Dermis blood vessel endothelial cell (primary cell): ENCODE measurements at places on chromosomes 12 and 14. TPM values are rescaled to one million over a fixed set of nuclear protein-coding genes. Genes with fewer than 3 reads are reported as not detected.

The DNAH10 gene
- under 0.01 TPM in 1 of 2 replicates, not detected in the other for total RNA-seq

DNA sequence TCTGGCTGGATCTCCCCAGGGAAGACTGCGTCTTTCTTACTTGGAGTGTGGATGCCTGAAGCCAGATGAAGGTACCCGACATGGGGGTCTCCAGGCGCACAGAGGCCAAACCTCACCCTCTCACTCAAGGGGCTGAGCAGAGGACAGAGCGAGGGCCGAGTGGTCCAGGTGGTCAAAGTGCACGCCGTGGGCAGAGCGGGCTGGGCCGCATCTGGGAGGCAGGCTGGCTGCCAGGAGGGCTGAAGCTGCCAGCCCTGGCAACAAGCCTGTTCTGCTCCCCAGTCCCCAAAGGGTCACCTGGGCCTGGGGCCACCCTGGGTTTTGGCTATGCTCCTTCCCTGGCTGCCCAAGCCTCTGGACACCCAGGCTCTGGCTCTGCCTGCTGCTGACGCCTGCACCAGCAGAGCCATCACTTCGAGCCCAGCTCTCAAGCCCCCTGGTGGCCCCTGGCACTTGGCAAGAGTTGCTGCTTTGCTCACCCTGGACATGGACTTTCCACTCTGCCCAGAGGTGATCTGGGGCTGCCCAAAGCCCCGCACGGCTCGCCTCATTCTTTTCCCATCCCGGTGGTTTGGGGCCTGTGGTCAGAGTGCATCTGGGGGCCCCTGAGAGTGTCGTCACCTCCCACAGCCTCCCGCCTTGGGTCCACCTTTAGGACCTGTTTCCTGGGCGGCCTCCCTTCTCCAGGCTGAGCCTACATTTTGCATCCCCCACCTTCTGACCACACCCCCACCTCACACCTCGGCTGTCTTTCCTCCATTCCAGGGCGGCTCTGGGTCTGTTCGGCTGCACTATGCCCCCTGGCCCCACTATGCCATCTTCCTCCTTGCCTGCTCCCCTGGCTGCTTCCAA is 2.8 kb downstream of the ADSS1 start:
- peak; percentile 26 for DNase-seq

- DNase-seq, result no peak
Observed at GRCh38 chr12:115762936-115763335, 514.6 kb downstream of the MED13L start.

- no peak for DNase-seq
Observed at GRCh38 chr14:76937181-76938091, 91.1 kb downstream of the IRF2BPL start.

GRCh38 chr14:67744046-67744445 is 42.4 kb downstream of the RDH12 start:
- no peak for DNase-seq

- no peak for DNase-seq
Observed at GRCh38 chr12:105348142-105348541, 17.7 kb downstream of the C12orf75 start.

DNA sequence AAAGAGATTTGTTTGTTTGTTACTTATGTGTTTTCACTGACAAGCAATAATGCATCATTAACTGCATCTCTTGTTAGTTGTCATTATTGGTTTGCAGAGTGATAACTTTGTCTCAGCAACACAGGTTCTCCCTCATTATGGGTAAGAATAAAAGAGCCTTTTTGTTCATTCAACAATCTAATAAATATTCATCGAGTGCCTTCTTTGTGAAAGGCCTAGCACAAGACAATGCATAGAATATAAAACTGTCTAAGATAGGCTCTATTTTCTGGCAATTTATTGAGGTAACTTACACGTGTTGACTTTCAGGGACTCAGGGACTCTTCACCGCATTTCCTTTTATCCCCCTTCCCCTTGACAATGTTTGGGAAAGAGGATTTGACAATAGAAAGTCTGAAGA is 95.5 kb upstream of the KRR1 start:
- no peak for DNase-seq

The GOLGA5 gene
- total RNA-seq, result 35.1 and 36.7 TPM in 2 replicates

The KRT77 gene
- not detected in 2 replicates for total RNA-seq

The CLEC1B gene
- total RNA-seq, result not detected in 2 replicates

The DLK1 gene
- total RNA-seq, result not detected in 2 replicates

DNA sequence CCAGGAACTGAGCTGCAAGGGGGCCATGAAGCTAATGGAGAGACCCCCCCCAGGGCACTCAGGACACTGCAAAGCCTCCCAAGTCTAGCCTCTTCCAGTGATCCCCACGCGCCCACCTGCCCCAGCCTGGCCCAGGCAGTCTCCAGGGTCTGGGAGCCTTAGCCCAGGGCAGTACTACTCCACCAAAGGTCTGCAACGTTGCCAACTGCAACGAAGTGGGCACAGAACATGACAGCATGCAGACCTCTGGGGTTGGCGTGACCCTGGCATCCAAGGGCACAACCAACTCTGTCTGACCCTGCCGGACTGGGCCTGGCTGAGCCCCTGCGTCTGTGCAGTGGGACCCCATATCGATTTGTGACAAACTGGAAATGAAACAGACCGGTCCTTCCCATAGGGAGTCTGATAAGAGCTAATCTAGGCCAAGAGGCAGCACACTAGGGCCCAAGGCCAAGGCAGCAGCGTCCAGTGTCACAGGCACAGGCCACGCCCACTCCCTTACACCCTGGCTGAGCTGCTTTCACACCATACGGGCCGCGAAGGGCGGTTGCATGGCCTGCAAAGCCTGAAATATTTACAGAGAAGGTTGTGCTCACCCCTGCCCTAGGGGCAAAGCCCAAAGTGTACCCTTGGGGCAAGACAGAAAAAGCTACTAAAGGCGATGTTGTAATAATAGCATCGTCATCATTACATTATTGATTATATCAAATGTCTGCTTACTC is 76.7 kb downstream of the NCOR2 start:
- DNase-seq, result no peak

DNA sequence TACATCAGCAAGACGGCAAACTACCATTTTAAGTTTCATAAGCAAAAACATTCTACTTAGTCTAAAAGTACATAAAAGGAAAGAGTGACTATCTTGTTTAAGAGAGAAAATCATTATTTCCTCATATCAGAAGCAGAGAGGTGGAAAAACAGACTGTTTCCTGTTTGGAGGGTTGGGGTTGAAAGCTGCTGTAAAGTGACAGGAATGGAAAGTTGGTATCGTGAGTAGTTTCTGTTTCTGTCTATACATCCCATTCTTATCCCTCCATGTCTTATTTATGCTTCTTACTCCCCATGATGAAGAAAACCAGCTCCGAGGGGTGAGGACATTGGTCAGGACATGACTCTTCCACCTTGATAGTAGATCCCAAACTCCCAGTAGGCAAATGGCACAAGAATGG is 216.5 kb downstream of the EGLN3 start:
- DNase-seq, result peak; percentile 39

- no peak for DNase-seq
Observed at GRCh38 chr12:127860536-127860935, 406.4 kb upstream of the TMEM132C start.

GRCh38 chr12:14950421-14950820 is 11.0 kb downstream of the ARHGDIB start:
- DNase-seq, result no peak

DNA sequence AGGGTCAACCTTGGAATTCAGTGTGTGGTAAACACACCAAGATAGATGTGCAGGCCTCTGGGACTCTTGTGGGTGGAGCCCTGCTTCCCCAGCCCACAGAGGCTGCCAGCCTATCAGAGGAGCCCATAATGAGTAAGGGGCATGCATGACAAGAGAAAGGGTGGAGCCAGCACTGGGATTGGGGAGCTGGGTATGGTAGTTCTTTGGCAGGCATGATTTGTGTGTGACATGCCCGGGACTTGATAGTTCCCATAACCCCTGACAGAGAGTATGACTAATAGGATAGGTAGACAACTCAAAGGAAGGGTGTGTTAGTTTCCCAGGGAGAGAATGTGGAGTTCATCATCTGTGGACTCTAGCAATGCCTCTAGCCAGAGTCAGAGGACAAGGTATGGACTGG is 143.0 kb downstream of the EMP1 start:
- DNase-seq, result no peak

The GLIPR1L2 gene
- 0.05 and 1.2 TPM in 2 replicates for total RNA-seq

The ANAPC5 gene
- 145 and 146 TPM in 2 replicates for total RNA-seq

The RNASE7 gene
- total RNA-seq, result not detected in 2 replicates

The DNAI7 gene
- total RNA-seq, result 0.28 TPM in 1 of 2 replicates, not detected in the other

DNA sequence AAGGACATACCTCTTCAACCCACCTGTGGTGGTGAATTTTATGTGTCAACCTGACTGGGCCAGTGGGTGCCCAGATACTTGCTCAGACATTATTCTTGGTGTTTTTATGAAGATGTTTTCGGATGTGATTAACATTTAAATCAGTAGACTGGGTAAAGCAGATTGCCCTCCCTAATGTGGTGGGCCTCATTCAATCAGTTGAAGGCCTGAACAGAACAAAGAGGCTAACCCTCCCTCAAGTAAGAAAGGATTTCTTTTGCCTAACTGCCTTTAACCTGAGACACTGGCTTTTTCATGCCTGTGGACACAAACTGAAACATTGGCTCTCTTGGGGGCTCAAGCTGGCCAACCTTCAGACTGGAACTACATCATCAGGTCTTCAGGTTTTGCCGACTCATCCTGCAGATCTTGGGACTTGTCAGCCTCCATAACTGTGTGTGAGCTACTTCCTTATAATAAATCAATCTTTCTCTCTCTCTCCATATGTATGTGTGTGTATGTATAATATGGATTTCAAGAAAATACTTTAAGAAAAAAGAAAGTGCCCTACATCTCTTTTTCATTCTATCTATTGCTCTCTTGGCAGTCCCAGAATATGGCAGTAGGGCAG is 39.4 kb downstream of the RTN1 start:
- no peak for DNase-seq

The KRT78 gene
- not detected in 2 replicates for total RNA-seq

DNA sequence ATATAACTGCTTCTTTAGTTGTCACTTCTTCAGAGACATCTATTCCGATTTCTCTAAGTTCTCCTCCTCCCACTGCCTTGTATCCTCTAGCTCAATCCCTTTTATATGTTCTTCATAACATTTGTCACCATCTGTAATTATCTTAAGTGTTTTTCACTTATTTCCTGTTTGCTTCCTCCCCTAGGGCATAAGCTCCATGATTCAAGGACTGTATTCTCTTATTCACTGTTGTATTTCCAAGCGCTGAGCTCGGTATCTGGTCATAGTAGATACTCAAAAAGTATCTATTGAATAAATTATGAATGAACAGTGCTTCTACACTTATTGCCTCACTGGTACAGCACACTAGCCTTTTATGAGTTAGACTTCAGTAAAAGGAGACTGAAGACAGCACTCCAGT is 109.0 kb upstream of the TMPO start:
- no peak for DNase-seq

- no peak for DNase-seq
Observed at GRCh38 chr14:98368221-98368620, 903.8 kb downstream of the BCL11B start.

GRCh38 chr14:89255852-89256251 is 161.2 kb downstream of the FOXN3 start:
- no peak for DNase-seq

DNA sequence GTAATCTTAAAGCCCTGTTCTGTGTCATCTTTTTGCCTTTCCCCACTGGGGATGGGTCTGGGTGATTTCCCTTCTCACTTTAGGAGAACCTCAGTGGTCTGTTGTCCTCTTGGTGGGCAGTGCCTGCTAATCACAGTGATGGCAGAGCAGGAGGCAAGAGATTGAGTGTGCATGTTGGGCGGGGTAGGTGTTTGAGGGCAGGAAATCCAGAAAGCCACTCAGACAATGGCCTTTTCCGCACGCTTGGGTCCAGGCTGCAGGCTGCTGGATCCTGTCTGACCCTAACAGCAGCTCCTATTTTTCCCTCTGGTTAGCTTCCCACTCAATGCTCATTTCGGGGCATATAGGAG is 13.7 kb upstream of the ITGA5 start:
- peak; percentile 89 for DNase-seq

The CHFR gene
- total RNA-seq, result 50.0 and 50.5 TPM in 2 replicates

GRCh38 chr12:114817571-114818425 is 133.8 kb upstream of the TBX3 start:
- no peak for DNase-seq

DNA sequence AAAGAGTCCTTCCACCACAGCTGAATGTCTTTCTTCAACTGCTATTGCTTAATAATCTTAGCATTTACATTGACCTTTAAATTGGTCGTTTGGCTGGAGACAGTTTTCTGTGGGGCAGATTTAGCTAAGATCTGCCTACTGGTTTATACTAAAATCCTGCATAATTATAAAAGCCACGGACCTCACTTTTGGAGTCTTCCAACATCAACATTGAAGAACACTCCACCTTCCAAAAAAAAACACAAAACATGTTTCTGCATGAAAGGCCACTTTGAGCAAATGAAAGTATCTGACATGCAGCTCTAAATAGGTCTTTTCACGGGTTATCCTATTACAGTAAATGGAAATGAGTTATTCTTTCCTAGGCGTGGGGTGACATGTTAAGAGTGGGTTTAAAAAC is 57.0 kb upstream of the KRR1 start:
- DNase-seq, result no peak

GRCh38 chr12:7265251-7265650 is 38.6 kb upstream of the ACSM4 start:
- no peak for DNase-seq

The GSC gene
- not detected in 2 replicates for total RNA-seq

The CGRRF1 gene
- 13.2 and 20.8 TPM in 2 replicates for total RNA-seq

DNA sequence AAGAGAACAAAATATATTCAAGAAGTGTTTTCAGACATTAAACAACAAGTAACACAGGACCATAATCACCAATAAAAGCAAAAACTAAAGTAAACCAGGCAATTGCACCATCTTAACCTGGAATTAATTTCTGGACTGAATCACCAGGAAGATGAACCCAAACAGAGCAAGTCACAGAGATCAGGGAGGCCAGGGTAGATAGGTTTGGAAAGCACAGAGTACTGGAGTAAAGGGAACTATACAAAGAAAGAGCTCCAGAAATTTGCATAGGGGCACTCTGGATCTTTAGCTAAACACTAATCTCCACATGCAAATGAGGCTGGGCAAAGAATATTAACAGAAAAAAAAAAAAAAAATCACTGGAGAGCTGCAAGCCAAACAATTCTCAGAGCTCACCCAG is 84.7 kb downstream of the NUAK1 start:
- DNase-seq, result no peak

- DNase-seq, result no peak
Observed at GRCh38 chr14:53979113-53979681, 22.6 kb upstream of the BMP4 start.

- peak; percentile 81 for DNase-seq
Observed at GRCh38 chr14:39432619-39433451, 602 bp upstream of the FBXO33 start.

The PTPRQ gene
- total RNA-seq, result under 0.01 TPM in 1 of 2 replicates, not detected in the other

GRCh38 chr14:97946240-97946639 is 1149.1 kb downstream of the VRK1 start:
- DNase-seq, result no peak

- DNase-seq, result peak; percentile 95
Observed at GRCh38 chr12:65631621-65632111, 192.6 kb upstream of the HMGA2 start.
